ENCODE measurements at places on chromosomes 3 and 15.

DNA sequence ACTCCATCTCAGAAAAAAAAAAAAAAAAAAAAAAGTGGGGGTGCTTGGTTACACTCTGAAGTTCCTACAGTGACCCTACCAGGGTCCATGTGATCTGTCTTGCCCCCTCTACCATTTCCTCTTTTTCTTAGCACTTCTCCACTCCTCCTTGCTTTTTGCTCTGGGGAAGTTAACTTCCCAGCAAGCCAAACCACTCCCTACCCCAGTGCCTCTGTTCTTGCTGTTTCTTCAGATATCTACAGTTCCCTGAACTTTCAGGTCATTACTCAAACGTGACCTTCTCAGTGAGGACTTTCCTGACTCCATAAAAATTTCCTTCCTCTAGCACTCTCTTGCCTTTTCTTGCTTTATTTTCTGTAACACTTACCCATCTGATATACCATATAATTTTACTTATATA, 61.1 kb upstream of the GCNT3 start:
- DNase-seq: no peak

GRCh38 chr15:40471808-40472150, 995 bp downstream of the CHST14 start:
- no peak for DNase-seq

DNA sequence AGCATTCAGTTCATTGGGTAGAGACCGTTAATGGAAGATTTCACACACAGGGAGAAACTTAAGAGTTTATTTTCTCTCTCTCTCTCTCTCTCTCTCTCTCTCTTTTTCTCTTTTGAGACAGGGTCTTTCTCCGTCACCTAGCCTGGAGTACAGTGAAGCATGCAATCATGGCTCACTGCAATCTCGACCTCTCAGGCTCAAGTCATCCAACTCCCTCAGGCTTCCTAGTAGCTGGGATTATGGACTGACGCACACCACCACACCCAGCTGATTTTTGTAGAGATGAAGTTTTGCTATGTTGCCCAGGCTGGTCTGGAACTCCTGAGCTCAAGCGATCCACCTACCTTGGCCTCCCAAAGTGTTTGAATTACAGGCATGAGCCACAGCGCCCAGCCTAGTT, 1.6 kb downstream of the WDR72 start:
- no peak for DNase-seq

DNA sequence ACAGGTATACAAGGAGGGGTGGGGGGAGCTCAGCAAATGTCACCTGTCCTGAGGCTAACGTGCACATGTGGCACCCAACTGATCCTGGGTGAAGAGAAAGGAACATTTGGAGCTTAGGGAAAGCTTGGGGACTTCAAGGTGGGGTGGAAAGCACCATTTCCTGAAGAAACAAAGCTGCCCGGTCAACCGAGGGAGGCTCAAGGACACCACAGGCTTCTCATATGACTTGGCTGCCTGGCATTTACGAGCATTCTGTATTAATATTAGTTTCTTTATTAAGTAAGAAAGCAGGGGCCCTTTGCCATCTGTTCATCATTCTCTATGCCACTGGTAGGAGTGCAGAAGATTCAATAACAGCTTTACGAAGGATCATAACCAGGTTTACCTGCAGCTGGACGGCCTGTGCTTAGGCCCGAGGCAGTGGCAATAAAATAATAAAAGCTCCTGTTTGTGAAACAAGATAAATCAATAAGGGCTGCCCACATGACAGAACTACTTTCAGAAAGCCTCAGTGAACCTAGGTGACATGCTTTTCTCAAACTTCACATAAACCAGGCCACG, 54.0 kb downstream of the ETV5 start:
- DNase-seq: no peak

- DNase-seq: no peak
Measured at GRCh38 chr3:74515451-74515850, 99.0 kb downstream of the CNTN3 start.

GRCh38 chr3:64518950-64519349, 168.8 kb downstream of the ADAMTS9 start:
- DNase-seq: no peak

DNA sequence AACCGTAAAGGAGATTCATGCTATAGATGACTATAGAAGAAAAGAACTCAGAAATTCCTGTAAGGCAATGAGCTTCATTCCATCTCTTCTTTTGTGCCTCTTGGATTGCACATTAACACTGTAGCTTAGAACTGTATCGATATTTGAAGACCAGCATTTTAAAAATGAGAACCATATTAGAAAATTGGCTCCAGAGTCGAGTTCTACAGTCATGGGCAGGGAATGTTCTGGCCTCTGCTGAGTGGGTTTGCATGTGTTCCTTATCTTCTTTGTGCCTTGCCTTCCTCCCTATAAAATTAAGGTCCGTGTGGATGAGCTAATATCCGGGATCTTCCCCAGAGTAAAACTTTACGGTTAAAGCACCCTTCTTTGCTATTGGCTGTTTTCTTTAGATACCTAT, 77.4 kb upstream of the PLCL2 start:
- no peak for DNase-seq

DNA sequence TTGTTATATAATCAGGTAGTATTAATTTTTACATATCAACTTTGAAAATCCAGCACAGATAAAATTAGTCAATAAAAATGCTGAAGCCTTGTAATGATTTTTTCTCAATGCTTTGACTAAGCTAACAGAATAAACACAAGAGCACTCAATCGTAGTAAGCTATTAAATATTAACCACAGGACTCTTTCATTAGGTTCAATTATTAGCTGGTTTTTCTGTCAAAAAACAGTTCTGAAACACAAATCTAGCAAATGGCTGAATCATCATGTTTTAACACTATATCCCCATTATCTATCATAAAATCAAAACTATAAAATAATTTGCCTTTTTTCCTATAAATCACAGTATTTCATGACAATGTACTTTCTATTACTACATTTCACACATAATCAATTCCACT, 69.6 kb downstream of the PLOD2 start:
- DNase-seq: no peak

DNA sequence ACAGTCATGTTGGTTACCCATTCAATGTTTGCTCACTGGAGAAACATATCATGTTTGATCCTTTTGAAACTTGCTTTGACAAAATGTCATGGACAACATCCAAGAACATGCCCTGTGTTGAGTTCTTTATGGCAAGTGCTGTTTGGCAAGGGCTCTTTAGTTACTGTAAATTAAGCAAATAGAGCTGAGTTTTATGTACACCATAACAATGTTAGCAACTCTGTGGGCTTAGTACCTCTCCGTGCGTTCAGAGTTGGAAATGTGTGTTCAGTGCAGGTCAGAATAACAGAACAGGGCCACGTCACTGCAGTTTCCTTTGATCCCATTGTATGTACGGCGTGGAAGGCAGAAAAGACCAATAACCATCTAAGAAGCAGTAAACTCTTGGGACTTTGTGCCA, 132.5 kb downstream of the MYRIP start:
- peak; percentile 54 for DNase-seq

DNA sequence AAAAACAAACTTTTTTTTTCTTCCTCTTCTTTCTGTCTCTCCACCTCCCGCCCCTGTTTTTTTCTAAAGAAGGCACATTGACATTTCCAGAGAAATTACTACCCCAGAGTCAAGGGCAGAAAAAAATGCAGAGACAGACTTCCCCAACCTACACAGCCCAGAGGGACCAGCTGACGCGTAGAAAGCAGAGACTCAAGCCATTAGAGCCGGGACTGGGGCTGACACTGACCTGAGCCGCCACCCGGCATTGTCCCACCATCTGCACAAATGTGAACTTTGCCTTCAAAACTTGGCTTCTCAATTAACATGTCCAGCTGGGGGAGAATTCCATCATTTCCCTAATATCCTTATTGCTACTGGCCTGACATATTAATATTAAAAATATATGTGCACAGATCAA, 385.6 kb downstream of the NR2F2 start:
- DNase-seq: no peak

- DNase-seq: no peak
Measured at GRCh38 chr3:189988854-189989253, 131.8 kb downstream of the P3H2 start.

GRCh38 chr15:92092289-92093105, 239.0 kb downstream of the SLCO3A1 start:
- no peak for DNase-seq

Measured in DMS153 (cell line).